ENCODE measurements at places on chromosomes 3 and 15. TPM values are rescaled to one million over a fixed set of nuclear protein-coding genes. Genes with fewer than 3 reads are reported as not detected.

Gene TPRG1
- not detected for total RNA-seq

Gene VEPH1
- total RNA-seq: 34.0 TPM

Gene SI
- not detected for total RNA-seq

Gene GOLGA6L4
- total RNA-seq: 1.3 TPM

Gene FBXO40
- total RNA-seq: not detected

Gene MESP1
- total RNA-seq: not detected

Gene TMC3
- total RNA-seq: not detected

Gene ZIC1
- 25.5 TPM for total RNA-seq

Gene TSEN2
- total RNA-seq: 15.6 TPM

Gene ST3GAL6
- total RNA-seq: not detected

Gene UROC1
- total RNA-seq: not detected

Gene MKRN2OS
- total RNA-seq: not detected
